Fibroblast of skin of right quadriceps (primary cell): ENCODE measurements at places on chromosomes 12 and 14.

DNA sequence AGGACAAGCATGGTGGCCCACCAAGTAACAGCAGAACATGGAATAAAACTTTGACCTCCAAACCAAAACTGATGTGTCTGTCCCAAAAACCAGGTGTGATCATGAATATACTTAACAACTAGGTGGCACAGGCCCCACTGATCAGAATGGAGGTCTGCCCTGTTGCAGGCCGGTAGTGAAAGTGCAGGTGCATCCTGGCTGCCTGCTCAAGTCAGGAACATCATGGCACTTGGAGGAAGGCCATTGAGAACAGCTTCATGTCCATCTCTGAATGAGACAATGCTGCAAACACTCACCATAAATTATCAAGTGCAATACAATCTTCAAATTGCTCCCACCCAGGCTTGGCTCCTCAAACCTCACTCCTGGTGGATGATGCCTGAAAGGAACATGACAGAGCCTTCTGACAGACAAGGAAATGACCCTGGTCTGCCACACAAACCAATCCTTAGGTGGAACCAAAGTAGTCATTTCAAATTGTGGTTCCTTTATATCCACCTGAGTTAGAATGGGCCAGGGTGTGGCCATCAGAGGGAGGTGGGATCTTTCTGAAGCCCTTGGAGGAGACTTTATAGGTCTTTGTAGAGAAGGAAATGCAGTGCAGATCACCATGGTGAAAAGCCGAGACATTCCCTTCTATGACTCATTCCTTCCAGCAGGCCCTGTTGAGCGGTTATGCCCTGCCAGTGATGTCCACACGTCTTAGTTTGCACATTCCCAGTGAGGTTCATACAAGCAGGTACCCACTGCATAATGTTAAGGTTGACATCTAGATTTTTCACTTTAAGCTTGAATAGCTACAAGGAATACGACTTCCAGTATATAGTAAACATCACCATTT lies 36.0 kb downstream of the EGLN3 start:
- peak; percentile 12 for DNase-seq

- DNase-seq, result no peak
These were observed 34.9 kb upstream of the HNF1A start for GRCh38 chr12:120943482-120943881.

- DNase-seq, result peak; percentile 59
These were observed 80.7 kb downstream of the KDM2B start for GRCh38 chr12:121499929-121500793.

DNA sequence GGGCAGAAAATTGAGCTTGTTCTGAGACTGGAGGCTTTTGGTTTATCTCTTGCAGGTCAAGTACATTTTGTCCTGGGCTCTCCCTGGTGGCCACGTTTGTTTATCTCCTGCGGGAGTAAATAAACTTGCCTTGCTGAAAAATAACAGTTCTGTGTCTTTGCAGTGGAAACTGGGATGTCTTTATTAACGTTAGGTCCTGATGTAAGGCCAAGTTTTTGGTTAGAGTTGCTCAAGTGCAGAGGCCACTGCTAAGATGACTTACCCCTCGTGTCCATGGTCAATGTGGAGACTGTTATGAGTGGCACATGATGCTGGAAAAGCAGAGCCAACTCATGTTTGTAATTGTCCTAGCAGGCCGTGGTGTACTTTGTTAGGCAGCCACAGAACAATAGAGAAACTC lies 3.8 kb downstream of the PTPN11 start:
- no peak for DNase-seq

DNA sequence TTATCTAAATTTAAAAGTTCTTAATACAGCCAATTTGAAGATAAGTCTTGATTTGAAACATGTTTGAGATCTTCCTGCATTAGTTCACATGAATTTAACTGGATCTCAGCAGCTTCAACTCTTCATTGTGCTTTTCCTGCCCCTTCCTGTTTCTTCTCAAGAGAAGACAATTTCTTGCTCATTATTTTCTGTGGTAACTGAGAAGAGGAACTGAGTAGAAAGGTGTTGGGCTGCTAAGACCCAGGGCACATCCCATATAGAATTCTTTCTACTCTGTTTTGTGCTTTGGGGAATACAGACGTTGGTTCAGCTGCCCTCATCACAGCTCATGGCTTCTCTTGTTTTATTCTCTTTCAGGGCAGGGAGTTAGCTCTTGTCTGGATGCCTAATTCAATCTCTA lies 110.2 kb downstream of the SNAPC1 start:
- no peak for DNase-seq

DNA sequence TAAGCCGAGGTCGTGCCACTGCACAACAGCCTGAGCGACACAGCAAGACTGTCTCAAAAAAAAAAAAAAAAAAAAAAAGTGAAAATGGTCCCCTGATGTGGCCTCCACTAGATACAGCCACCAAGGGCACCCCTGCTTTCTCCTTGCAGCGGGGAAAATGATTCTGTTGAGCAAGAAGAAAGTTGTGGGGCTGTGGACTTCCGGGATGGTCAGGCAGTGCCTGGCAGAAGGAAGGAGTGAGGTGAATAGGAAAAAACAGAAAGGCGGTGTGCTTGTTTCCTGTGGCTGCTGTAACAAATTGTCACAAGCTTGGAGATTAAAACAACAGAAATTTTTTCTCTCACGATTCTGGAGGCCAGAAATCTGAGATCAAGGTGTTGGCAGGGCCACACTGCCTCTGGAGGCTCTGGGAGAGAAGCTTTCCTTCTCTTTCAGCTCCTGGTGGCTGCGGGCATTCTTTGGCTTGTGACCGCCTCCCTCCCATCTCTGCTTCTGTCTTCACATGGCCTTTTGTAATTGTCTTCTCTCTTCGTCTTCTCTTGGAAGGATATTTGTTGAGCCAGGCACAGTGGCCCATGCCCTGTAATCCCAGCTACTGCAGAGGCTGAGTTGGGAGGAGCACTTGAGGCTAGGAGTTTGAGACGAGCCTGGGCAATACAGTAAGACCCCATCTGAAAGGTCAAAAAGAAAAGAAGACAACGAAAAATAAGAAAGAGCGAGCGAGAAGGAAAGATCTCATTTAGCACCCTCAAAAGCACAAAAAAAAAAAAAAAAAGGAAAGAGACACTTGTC lies 116.6 kb upstream of the MED13L start:
- DNase-seq, result no peak

DNA sequence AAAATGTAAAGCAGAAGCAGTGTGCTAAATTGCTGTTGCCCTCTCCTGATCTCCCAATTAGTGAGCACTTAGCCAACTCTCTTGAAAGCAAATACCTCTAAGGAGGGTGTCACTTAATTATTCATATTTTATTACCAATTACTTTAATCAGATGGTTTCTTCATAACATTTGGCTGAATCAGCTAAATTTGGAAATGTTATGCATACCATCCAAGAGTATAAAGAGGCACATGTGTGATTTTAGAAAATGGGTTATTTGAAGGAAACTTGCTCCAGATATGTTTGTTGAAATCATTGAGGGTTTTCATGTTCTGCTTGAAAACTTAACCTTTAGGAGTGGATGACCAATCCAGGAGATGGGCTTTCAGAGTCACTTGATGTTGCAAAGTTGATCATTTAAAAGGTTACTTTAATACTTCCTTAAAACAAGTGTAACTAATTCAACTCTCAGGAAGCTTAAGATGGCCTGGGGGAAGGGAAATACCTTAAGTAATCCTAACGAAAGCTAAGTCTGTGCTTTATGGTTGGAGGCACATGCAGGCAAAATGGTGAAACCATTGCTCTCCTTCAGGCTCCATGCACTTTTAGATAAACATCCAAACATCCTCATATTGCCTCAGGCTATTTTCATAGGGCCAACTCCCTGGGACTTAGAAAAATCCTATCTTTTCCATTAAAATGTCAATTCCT lies 434.5 kb downstream of the MDGA2 start:
- no peak for DNase-seq

GRCh38 chr14:84969501-84969900 lies 560.4 kb upstream of the FLRT2 start:
- DNase-seq, result no peak

GRCh38 chr12:26252946-26253345 lies 57.6 kb downstream of the SSPN start:
- DNase-seq, result no peak

- peak; percentile 88 for DNase-seq
These were observed 266.8 kb downstream of the ADAMTS20 start for GRCh38 chr12:43285159-43285598.

DNA sequence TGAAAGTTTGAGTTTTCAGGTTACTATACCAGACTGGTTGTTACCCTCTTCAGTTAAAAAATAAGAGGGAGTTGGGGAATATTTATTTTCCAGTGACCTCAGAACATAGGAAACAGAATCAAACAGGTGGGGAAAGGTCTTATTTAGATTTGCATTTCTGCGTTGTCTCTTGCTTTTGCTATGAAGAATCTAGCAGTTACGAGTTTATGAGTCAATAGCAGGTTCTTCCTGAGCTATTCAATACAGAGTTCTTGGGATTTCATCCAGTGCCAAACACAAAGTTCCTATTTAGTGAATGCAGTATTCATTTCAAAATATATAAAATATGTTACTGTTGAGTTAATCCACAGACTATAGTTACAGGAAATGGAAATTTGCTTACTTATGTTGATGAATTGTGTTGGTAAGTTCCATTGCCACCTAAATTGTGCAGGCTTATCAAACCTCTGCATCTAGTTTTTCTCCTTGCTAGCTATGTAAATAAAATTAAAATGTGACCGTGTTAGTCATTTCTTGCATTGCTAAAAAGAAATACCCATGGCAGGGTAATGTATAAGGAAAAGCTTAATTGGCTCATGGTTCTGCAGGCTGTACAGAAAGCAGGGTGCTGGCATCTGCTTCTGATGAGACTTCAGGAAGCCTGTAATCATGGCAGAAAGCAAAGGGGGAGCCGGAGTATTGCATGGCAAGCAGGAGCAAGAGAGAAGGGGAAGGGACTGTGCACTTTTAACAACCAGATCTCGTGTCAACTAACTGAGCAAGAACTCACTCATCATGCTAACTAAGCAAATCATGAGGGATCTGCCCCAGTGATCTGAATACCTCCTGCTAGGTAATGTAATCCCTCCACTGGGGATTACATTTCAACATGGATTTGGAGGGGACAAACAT lies 110.2 kb downstream of the KTN1 start:
- DNase-seq, result no peak

DNA sequence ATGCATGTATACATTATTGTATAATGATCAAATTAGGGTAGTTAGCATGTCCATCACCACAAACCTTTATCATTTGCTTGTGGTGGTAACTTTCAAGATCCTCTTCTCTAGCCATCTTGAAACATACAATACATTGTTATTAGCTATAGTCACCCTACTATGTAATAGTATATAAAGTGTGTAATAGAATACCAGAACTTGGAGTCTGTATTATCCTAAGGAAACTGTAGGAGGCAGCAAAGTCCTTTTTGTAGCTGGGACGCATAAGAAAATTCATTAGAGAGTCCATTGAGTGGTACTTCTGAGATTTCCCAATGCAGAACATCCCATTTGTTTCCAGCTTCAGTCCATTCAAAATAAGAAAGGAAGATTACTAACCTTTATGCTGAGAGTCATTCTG lies 325.9 kb upstream of the LRFN5 start:
- DNase-seq, result peak; percentile 10

DNA sequence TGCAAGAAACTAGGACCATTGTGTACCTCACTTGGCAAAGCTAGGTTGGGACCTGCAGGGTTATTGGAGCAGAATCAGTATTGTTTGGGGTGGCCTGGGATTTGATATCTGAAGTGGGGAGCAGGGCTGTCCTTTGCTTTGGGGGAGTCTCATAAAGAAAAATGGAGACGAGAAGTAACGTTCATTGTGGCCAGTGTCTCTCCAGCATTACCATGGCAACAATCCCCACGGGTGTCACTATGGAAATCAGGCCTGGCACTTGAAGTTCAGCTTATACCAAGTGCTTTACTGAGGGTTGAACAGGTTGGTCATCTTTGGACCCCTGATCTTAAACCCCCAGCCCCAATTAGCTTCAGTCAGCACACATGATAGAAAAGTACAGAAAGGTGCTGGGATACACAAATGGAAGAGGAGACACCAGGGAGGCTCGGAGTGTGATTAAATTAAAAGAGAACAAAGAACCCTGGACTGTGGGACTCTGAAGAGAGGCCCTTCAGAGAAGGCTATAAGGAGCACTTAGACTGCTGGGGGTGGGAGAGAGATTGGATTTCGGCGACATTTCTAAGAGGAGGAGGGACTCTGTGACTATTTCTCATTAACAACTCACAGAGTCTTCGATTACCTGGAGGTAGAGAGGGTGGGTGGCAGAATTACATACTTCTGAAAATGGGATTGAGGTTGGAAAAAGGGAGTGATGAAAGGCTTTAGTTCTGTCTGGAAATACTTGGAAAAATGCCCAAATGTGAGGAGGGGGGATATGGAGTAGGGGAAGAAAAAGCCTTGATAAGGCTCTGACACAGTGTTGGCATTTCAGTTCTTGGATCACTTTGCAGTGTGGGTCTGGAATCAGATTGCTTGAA lies 3.7 kb downstream of the KIF5A start:
- no peak for DNase-seq

GRCh38 chr12:87304406-87304805 lies 724.8 kb downstream of the C12orf50 start:
- DNase-seq, result no peak

GRCh38 chr12:100398307-100398706 lies 41.4 kb downstream of the SLC17A8 start:
- no peak for DNase-seq

GRCh38 chr12:95072900-95073697 lies at the start of gene NR2C1:
Gene NR2C1, minus strand, starts transcription at chr12:95073618. Its CDS starts 6,234 bp downstream, at chr12:95067384.
- DNase-seq, result peak; percentile 91

GRCh38 chr12:94623161-94623920 lies 27.0 kb downstream of the TMCC3 start:
- DNase-seq, result no peak

GRCh38 chr12:53308276-53308675 lies 8.8 kb downstream of the MYG1 start:
- DNase-seq, result no peak

DNA sequence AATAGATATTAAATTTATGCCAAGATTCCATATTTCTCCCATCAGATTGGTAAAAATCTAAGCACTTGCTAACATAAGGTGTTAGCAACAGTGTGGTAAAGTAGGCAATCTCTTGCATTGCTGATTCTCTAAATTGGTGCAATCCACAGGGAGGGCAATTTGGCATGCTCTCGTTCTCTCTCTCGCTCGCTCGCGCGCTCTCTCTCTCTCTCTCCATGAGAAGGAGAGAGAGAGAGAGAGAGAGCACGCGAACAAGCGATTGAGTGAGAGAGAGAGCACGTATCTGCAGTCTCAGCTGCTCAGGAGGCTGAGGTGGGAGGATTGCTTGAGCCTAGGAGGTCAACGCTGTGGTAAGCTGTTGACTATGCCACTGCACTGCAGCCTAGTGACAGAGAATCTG lies 25.9 kb downstream of the PSEN1 start:
- no peak for DNase-seq

GRCh38 chr14:20469890-20470602 lies 840 bp downstream of the PNP start:
- DNase-seq, result peak; percentile 70

GRCh38 chr12:106309671-106310505 lies 7.4 kb downstream of the TCP11L2 start:
- peak; percentile 75 for DNase-seq
